Tongue (tissue), 3 donors: ENCODE measurements at places on chromosomes 7 and 10.

DNA sequence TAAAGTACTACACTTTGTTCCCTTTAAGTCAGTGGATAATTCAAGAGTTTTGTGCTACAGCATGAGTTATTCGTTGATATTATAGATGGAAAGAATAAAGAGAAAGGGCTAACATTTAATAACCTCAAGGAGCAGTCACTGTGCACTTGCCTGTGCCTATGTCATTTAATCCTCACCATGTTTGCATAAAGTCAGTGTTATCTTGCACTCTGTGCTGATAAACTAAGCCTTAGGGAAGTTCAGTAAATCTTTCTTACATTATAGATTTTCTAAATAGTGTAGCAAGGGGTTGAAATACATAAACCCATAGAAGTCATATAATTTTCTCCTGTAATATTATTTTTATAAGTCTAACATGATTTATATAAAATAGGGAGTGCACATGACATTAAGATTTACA, 103.1 kb downstream of the TMEM26 start:
- no peak for DNase-seq

DNA sequence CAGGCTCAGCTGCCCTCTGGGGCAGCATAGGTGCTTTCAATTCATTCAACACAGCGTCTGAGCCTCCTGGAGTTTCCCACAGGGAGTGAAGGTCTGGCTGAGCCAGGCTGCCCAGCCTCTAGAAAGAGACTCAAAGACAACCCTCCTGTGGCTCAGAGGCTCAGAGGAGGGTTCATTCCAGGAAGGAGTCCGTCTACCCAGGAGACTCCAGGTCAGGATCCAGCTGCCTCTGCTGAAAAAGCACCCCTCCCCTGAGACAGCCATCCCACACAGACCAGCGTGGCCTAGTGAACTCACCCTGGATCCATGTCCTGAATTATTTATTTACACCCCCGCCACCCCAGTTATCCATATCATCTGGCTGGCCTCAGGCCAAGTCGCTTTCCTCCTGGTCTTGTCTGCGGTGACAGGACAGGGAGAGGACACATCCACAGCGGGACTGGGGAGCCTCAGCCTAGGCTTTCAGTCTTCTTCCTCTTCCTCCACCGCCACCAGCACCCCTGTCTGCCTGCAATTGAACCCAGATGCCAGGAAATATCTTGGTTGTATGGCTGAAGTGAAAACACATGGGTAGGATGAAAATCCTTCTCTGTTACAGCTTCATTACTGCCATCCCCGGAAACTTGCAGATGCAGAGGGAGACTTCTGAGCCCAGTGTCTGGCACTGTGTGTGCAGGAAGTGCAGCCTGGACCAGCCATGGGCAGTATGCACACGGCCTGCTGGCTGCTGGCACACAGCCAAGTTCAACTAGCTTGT, 44.0 kb upstream of the COL13A1 start:
- peak; percentile 77 for DNase-seq

DNA sequence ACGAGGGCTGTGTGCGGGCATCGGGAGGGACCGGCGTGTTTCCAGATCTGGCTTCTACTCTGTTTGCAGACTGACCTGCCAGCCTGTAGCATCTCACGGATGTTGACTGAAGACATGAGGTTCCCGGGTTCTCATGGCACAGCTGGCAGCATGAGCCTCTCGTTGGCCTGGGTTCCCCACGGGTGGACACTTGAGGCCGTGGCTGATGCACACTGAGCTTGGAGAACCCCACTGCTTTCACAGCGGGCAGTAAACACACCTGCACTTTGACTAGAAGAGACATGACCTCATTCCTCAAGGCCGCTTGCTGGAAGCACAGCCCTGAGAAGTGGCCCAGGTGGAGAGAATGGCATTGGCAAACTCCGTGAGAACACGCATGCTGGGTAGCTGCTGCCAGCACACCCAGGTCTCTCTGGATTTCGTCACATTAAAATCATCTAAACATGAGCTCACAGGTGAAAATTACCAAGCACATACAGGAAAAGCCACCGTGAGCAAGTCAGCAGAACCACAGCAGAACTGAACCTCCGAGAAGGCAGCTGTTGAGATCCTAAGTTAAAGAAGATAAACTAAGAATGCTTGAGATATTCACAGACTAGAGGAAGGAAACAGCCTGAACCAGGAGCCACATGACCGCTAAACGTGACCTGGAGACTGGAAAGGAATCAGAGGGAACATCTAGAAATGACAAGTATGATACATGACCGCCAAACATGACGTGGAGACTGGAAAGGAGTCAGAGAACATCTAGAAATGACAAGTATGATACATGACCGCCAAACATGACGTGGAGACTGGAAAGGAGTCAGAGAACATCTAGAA, 32.5 kb downstream of the BNIP3 start:
- DNase-seq, result no peak

GRCh38 chr7:107118109-107118900, 50.5 kb upstream of the HBP1 start:
- DNase-seq, result no peak

DNA sequence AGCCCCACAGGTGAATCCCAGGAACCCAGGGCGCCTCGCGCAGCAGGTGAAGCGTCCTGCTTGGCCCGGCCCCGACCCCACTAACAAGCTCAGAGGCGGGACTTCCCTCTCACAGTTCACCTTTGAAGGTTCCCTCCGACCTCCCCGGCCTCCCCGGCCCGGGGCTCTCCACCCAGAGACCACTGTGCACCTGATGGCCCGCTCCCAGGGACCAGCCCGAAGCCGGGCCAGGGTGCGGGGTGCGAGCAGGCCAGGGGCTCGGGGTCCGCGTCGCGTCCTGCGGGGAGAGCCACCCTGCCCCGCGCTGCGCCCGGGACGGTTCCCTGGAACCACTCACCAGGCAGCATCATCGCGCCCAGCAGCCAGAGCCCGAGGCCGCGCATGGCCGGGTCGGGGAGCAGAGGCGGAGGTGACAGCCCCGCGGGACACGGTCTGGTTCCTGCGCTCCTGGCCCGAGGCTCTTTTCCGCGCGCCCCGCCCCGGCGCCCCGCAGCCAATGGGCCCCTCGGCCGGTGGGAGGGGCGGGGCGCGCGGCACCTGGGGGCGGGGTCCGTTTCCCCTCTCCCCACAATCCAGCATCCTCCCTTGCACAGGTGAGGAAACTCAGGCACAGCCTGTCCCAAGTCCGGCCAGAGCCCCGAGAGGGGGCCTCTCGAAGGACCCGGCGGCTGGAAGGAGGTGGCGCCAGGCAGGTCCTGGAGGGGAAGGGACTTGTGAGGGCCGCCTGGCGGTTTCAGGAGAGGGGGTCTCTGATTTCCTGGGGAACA, at the start of gene ADAM8:
ADAM8 (minus strand) TSS at position 434 of the 767 bp plus-strand sequence; CDS start at position 383, 51 bp downstream.
- no peak for DNase-seq

DNA sequence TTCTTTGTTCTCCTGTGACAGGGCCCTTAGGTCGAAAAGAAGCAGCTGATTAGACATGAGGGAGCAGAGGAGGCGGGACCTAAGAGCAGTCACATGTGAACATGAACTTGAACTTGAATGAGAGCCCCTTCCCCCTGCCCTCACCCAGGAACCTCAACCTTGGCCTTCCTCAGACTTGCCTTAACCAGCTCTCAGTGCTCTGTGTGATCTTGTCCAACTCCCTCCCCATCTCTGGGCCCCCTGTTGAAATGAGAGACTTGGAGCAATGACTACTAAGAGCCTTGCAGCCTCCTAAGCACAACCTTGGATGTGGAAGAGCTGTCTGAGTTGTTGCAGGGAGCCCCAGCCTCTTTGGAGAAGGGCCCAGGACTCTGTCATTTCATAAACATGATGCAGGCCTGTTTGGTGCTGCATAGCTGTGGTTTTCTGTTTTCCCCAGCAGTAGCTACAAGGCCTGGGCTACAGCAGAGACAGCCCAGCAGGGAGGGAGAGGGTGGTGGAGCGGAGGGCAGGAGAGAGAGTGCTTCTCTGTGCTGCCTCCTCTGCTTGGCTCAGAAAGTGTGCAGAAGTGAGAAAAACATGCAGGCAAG, 123.9 kb upstream of the ZMIZ1 start:
- peak; percentile 94 for DNase-seq

DNA sequence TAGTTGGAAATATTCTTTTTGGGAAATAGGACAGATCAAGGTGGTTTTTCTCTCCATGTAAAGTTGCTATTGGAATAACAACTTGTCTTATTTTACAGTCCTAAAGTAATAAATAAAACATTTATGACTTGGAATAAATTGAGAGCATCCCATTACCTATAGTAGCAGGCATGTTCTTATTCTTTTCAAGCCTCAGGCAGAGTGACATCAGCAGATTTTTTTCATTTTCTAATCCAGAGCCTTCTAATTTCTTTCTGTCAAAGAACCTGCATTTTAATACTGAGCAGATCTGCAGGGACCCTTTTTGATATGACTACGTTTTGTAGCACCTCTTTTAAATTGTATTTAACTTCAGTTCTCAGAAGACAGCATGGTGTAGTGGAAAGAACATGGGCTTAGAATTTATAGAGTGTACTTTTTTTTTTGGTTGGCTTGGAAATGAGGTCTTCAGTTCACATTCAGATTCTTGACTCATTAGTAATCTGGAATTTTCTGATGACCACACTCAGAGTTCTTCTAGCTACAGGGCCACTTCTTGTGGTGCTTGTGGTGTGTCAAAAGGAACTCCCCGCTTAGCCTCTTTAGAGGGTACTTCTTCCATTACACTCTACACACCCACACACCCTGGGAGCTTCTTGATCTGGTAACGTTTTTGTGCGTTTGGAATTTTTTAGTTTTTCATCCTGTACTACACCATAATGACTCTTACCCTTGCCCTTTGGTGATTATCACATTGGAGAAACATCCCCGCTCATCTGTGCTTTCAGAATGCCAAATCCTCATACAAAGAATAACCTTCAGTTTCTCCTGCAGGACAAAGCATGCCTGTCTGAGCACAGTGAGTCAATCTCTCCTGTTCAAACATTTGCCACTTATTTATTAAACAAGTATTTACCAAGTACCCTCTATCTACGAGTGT, 34.6 kb downstream of the AGK start:
- no peak for DNase-seq

- no peak for DNase-seq
Measured at GRCh38 chr7:142753366-142753765, 4.1 kb downstream of the PRSS1 start.

DNA sequence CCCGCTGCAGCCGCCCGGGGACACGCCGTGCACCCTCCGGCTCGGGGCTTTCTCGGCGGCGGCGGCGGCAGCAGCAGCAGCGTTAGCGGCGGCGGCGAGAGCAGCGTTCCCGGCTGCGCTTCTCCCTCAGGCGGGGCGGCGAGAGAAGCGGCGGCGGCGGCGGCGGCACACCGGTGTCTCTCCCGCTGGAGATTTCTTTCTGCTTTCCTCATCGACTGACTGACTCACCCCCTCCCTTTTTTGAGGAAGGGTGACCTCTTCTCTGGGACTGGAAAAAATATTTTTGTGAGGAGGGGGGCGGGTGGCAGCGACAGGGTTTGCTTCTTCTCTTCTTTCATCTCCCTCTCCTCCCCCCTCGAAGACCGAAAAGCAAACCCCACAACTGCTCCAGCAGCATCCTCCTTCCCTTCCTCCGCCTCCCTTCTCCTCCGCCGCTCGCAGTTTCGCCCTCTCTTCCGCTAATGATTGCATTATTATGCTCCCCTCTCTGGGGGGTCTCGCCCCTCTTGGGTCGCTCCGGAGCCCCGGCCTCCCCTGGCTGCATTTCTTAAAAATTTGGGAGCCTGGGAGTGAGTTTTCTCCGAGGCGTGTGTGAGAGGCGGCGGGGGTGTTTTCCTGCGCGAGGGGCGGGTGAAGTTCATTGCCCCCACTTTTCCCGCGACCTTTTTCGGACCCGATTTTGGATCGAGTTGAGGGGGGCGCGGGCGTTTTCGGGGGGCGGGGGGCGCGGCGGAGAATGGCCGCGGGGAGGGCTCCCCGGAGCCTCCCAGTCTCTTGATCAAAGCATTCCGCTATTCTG, 411 bp downstream of the AUTS2 start:
- DNase-seq, result no peak

DNA sequence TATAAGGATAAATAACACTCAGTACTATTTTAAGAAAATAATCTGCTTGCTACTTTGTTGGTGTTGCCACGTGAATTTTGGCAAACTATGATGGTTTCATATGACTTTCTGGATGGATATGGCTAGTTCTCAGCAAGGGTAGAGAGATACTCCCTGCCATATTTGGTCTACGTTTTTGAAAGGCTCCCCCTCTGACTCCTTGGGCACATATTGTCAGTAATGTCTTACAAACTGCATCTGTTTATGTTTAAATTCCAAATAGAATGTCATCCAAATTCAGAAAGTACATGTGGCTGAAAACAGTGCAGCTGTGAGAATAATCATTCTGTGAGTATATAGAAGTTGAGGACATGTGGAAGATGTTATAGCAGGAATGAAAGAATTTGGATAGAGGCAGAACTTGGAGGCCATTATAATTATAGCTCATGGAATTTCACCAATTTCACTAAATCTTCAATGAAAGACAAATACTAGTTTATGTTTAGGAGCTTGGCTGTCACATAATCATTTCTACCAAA, 107.8 kb downstream of the SRI start:
- DNase-seq, result peak; percentile 75

DNA sequence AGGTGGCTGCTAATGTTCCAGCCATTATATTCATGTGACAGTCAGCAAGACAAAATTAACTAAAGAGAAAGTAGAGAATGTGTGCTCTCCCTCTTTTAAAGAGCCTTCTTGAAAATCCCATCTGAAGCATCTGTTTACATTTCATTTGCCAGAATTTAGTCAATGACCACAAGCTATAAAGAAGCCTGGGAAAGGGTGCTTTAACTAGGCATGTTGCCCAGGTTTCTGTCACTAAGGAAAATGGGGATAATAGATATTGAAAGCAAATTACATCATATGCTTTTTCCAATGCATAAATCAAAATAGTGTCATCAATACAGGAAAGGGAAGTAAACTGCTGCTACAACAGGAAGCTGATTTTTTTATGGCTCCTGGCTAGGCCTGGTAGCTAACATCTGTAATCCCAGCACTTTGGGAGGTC, 67.7 kb downstream of the ELAPOR2 start:
- DNase-seq, result no peak

DNA sequence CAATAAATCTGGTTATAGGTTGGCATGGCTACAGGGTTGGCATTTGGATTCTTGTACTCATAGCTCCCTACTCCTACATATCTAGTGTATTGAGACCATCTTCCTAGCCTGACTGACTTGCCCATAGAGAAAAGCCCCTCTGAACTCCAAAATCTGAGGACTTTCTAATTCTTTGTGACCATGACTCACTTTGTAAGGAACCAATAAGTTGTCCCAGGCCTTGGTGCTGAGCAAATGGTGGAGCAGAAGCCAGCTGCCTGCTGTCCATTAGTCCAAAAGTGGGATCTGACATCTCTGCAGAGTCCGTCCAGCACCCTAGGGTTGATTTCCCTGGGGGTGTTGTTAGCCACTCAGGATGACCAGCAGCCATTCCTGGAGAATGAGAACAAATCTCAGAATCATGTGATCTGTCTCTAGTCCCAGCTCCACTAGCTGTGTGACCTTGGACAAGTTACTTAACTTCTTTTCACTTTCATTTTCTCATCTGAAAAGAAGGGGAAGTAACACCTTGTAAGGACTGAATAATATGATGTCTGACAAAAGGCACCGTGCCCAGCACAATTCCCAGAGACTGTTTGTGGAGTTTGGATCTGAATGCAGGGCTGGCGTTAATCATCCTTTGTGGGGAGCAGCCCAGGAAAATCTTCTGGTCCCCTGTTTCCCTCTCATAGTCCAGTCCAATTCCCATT, 44.1 kb downstream of the MTURN start:
- DNase-seq, result no peak

GRCh38 chr10:10293481-10293951, 724.2 kb upstream of the CELF2 start:
- DNase-seq, result peak; percentile 80

GRCh38 chr7:102875700-102876295, 37.0 kb upstream of the LRRC17 start:
- DNase-seq, result no peak
